RKO (cell line): ENCODE measurements at places on chromosomes 2 and 18.
A peak's percentile ranks its signal among the peaks of the same experiment; 100 is the strongest.

DNA sequence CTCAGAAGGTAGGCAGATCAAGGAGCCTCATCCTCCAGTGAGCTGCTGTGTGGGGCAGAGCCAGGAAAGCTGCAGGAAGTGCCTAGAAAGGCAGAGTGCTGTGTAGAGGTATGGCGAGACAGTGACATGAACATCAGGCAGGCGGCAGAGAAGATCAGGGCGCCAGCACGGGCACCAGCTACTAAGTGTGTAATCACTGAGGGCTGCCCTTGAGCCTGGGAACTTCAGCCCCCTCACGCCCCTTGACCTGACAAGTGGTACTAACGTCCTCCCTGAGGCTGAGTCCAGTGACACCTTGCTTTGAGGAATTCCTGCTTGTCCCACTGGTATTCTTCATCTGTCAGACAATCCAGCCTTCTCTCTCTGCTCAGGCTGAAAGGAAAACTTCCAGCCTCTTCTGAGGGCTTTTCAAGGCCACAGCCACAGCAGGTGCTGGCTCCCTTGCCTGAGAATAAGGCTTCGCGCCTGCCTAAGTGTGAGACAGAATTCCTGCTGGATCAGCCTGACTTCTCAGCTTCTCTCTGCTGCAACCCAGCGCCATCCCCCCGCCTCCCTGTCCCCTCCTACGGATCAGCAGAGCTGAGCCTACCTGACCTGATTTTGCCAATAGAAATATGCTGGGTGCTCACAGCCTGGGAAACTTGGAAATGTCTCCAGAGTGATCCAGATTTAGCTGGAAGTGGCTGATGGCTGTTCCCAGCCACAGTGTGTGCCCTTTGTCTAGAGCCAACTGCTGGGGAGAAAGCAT is 148.0 kb downstream of the SMAD7 start:
- DNase-seq = no peak

DNA sequence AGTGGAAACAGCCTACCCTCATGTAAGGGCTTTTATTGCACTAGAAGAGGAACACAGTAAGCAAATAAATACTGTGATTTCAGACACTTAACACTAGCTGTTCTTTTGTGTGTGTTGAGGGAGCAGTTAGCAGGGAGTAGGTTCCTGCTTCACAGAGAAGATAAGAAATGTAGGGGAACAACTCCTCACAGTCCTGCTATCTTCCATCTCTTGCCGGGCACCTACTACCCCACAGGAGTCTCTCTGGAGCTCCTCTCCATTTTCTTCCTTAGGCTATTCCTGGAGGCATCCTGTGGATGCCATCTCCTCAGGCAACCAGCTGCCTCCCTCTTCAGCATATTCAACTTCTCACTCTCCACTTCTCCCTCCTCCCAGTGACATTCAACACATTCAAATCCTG is 145.0 kb downstream of the SRBD1 start:
- DNase-seq = no peak

DNA sequence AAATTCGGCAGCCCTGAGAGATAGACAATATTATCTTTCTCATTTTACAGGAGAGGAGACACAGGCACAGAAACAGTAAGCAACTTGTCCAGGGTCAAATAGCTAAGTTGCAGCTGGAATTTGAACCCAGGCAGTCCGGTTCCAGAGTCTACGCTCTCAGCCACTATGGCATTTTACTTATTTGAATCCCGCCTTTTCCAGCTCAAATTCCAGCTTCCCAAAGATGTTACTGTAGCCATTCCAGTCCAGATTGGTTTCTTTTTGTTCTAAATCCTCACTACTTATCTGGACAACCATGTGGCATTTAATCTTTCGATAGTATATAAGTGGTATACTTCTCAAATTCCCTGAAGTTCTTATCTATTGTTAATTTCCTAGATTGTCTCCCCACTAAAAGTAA is 125.7 kb downstream of the NBAS start:
- no peak for DNase-seq

- DNase-seq = peak; percentile 0
Measured at GRCh38 chr2:81389203-81389602, 1084.7 kb upstream of the LRRTM1 start.

DNA sequence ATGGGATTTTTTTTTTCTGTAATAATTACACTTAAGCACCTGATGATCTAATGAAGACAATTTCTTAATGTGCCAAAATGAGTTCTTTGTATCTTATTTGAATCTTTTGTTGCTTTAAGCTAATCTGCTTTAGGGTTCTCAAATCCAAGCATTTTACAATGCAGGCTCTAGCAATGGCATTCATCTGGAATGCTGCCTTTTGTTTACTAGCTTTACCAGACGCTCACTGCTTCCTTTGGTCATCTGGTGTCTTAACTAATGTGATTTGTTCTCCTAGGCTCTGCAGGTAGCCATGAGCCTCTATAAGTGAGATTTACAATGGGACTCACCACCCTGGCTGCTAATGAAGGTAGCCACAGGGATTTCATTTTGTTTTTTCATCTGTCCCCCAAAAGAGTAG is 100.3 kb downstream of the GREB1L start:
- no peak for DNase-seq

DNA sequence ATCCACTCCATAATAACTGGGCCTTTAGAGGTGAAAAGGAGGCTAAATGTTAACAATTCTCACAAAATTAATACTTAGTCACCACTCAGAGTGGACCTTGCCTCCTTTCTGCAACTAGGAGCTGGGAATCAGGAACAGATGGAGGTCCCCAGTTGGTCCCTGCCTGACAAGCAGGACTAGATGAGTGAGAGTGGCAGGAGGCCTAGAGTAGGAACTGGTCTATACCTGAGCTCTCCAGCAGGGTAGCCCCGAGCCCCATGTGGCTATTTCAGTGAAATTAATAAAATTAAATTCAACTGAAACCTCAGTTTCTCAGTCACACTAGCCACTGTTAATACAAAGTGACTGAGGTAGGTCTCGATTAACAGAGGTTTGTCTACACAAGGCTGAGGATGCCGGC is 150.5 kb downstream of the MYO5B start:
- no peak for DNase-seq

- DNase-seq = no peak
Measured at GRCh38 chr2:86062043-86062442, 43.6 kb downstream of the POLR1A start.

DNA sequence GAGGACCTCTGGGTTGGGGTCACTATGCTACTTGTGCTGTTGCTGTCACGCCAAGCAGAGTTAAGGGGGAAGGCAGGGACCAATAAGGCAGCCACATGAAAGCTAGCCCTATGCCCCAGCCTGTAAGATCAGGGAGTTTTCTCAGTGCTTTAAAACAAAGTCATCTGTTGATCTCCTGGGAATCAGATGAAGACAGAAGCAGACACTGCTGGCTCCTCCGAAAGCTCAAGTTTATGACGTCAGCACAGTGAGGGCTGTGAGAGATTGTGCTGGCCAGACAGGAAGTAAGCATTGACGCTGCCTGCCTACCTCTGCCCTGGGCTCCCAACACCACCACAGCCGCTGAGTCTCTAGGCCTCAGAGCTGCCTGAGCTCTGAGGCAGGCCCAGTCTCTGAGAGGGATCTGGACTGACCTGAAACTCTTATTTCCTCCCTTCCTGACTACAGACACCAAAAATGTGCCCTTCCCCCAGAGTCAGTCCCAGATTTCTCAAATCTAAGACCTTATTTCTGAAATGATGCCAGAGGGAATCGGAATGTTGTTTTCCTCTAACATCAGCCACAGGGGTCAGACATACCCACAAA is 118.1 kb upstream of the EPAS1 start:
- no peak for DNase-seq

DNA sequence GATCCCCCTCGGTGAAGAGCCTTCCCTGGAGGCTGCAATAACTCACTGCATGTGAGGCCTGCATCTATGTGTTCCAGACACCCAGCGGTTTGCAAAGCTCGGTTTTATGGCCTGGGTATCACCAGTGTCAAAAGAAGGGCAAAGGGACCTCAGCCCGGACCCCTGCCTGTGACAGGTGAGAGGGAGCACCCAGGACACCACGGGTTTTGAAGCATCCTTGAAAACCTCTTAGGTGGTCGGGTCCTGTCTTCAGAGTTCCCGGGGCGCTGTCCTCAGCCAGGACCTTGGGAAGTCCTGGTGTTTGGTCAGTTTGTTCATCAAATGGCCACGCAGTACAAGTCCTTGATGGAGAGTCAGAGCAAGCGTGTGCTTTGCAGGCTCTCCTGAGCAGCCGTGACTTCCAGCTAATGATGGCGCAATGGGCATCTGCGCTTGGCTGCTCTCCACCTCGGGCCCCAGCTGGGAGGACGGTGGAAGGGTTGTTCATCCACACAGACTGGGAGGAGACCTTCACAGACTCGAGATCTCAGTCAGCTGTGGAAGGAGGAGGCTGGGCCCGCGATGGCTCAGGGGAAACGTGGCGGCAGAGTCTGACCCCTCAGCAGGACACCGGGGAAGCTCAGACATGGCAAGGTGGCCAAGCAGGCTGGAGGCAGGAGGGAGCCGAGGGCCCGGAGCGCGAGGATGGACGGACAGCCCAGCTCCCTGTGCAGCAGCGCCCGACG is 113.1 kb upstream of the GPC1 start:
- no peak for DNase-seq

DNA sequence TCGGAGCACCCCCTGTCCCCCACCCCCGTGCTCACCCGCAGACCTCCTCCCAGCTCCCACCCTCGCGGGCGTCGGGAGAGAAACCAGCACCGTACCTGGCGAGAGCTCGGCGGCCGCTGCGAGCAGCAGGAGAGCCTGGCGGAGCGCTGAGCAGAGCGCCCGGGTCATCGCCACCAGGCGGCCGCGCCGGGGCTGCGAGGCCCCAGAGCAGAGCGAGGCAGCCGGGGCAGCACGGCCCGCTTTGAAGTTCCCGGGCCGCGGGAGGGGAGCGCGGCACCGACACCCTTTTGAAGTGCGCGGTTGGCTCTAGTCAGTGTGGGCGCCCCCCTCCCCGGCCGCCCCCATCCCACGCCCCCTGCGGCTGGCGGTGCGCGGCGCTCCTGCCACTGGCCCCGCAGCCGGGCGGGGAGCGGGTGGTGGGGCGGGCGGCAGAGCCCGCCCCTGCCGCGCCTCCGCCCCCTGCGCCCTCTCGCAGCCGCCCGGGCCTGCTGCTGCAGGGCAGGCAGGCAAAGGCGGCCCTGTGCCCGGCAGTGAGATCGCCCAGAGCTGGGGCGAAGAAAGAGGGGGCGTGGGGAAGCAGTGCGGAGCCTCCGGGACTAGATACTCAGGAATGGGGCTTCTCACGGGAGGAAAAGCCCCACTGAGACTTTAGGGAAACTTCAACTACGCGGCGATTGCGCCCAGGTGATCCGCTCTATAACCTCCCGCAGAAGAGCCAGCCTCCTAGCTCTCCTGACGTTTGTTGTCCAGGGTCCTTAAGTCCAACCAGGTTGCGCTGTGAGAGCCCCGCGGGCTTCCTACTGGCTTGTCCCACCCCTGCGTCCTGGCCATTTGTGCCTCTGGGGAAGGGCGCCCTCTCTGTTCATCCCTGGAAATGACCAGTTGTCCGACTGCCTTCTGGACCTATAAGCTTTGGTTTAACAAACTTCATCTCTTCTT is at the start of gene ACVR1C:
Gene ACVR1C (minus strand): TSS at position 388 of the 939 bp plus-strand sequence. CDS start 220 bp downstream, at position 168.
- DNase-seq = peak; percentile 43

DNA sequence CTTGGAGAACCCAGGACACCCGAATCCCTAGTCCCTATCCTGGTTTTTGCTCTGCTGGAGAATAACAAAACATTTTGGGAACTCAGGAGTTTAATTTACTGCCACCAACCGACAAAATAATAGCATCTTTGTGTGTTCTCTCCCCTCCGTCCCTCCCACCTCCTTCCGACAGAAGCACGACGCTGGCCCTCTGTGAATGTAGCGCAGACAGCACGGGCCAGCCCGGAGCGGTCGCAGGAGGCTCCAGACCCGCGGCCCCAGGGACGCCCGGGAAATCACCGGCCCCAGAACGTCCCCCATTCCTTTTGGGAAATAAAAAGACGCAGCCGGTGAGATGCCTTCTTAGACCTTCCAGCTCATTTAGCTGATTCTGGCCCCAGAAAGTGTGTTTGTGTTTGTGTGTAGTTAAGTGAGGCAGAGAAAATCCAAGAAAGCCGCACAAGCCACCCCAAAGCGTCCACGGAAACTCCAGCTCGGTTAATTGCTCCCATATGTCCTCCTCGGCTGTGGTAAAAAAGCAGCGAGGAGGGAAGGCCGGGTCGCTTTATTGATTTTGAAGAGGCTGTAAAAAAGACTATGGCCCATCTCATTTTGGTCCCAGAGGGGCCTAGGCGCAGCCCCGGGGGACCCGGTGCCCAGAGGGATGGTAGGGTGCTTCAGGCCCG is 577 bp upstream of the TANC1 start:
- peak; percentile 64 for DNase-seq

DNA sequence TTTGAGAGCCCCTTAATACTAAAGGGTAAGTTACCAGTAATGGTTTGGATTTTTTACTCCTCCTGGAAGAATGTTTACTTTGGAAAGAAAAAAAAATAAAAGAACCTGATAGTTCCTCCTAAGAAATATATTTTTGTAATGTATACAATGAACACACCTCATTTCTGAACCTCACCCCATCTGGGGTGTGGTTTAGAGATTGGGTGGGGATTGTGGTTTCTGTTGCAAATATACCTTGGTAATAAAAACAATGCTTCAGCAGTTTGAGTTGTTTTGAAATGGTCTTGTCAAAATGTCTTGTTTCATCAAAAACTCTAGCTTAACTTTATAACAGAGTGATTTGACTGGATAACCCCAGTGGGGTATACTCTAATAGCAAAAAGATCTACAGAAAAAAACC is 448.9 kb upstream of the MEIS1 start:
- no peak for DNase-seq
